SK-N-SH (cell line): ENCODE measurements at places on chromosomes 4 and X. TPM values are rescaled to one million over a fixed set of nuclear protein-coding genes. Genes with fewer than 3 reads are reported as not detected.

- DNase-seq = no peak
- no peak overlapping the region for H3K27ac ChIP-seq
- H3K4me3 ChIP-seq = no peak overlapping the region
- no peaks in the 10 kb centered on the region for H3K27me3 ChIP-seq
- no peaks in the 10 kb centered on the region for H3K4me1 ChIP-seq
Observed at GRCh38 chrX:33171041-33171440, 40.3 kb downstream of the DMD start.

- no peak overlapping the region for H3K27ac ChIP-seq
- H3K4me3 ChIP-seq = no peak overlapping the region
- no peaks in the 10 kb centered on the region for H3K4me1 ChIP-seq
Observed at GRCh38 chr4:146978641-146979040, 33.0 kb upstream of the TTC29 start.

DNA sequence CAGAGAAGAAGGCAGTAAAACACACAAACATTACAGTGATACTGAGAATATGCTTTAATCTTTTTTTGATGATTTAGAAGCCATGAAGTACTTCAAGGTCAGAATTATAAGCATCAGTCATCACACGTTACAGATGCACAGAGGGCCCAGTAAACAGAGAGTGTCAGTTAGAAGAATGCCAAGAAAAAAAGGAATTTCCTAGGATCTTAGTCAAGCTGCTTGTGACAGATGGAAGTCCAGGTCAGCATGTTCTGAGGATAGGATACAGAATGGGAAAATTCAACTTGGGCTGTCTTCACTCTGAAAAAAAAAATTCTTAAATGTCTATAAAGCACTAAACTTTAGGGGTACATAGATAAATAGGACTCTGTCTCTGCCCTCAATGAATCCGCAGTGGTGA lies 38.9 kb downstream of the GATB start:
- H3K27me3 ChIP-seq = no peaks in the 10 kb centered on the region
- H3K4me1 ChIP-seq = no peaks in the 10 kb centered on the region
- DNase-seq = no peak
- no peaks in the 10 kb centered on the region; the same call in 1 of the 2 replicates for H3K36me3 ChIP-seq
- no peak overlapping the region for H3K4me3 ChIP-seq

GRCh38 chr4:104490096-104490769 lies 4.5 kb downstream of the CXXC4 start:
- peak overlapping the region; percentile 58 for H3K4me3 ChIP-seq
- H3K27ac ChIP-seq = peak overlapping the region; percentile 62
- H3K4me1 ChIP-seq = peaks cover 14% of the 10 kb centered on the region

- no peak for DNase-seq
- no peak overlapping the region for H3K27ac ChIP-seq
- no peaks in the 10 kb centered on the region for H3K4me1 ChIP-seq
- H3K27me3 ChIP-seq = no peaks in the 10 kb centered on the region
- no peaks in the 10 kb centered on the region for H3K36me3 ChIP-seq
Observed at GRCh38 chr4:106681381-106681921, 312.9 kb upstream of the GIMD1 start.

PWWP3B gene
- polyA plus RNA-seq = not detected in 2 replicates

CCSER1 gene
- polyA plus RNA-seq = 0.02 and 0.05 TPM in 2 replicates

TRAPPC11 gene
- polyA plus RNA-seq = 18.8 and 35.0 TPM in 2 replicates

GRCh38 chr4:47073647-47074046 lies 42.3 kb downstream of the GABRB1 start:
- H3K36me3 ChIP-seq = no peaks in the 10 kb centered on the region
- no peak overlapping the region for H3K27ac ChIP-seq
- no peak overlapping the region for H3K4me3 ChIP-seq
- DNase-seq = no peak

- H3K4me3 ChIP-seq = no peak overlapping the region
- H3K27me3 ChIP-seq = no peaks in the 10 kb centered on the region
- no peak overlapping the region for H3K27ac ChIP-seq
- DNase-seq = no peak
Observed at GRCh38 chr4:86718152-86718551, 124.0 kb downstream of the PTPN13 start.

ZCCHC18 gene
- 5.9 and 7.5 TPM in 2 replicates for polyA plus RNA-seq

DNA sequence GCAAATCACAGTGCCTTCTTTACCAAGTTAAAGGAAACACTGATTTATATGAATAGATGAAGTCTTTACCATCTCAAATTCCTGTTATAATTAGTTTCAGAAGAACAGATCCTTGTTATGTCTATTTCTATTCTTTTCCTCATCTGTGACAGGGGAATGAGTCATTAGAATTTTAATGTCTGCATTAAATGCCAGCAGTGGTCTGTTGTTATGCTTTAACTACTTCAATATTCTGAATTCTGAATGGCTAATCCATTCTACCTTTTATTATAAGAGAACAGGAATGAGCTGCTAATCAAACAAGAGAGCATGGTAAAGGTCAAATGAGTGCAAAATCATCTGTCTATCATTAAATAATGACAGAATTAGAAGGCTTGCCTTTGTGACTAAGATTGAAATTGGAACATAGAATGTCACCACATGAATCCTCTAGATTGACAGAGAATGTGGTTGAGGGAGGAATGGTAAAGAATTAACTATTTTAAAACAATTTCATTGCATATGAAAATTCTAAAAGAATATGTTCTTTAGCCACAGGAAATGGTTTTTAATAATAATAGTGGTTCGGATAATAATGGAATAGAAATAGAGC lies 935.5 kb downstream of the ADGRL3 start:
- DNase-seq = no peak
- no peaks in the 10 kb centered on the region for H3K27me3 ChIP-seq

ZIC3 gene
- polyA plus RNA-seq = not detected in 2 replicates

DNA sequence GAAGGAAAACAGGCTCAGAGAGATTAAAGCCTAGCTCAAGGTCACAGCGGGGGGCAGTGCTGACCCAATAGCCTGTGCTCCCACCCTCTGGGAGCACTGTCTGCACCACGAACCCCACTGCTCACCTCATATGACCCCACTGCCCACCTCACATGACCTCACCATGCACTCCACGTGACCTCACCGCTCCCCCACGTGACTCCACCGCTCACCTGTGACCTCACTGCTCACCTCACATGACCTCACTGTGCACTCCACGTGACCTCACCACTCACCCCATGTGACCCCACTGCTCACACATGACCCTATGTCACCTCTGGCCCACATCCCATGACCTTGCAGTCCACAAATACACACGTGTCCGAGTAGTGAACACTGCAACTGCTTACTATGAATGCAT lies 55.4 kb downstream of the ACOX3 start:
- peaks cover 10% of the 10 kb centered on the region; the same call in 1 of the 2 replicates for H3K4me1 ChIP-seq
- no peak overlapping the region for H3K4me3 ChIP-seq
- H3K36me3 ChIP-seq = peaks cover 31% of the 10 kb centered on the region; the same call in 1 of the 2 replicates
- H3K27me3 ChIP-seq = no peaks in the 10 kb centered on the region
- no peak overlapping the region for H3K27ac ChIP-seq

RPGR gene
- 1.2 and 3.0 TPM in 2 replicates for polyA plus RNA-seq

DNA sequence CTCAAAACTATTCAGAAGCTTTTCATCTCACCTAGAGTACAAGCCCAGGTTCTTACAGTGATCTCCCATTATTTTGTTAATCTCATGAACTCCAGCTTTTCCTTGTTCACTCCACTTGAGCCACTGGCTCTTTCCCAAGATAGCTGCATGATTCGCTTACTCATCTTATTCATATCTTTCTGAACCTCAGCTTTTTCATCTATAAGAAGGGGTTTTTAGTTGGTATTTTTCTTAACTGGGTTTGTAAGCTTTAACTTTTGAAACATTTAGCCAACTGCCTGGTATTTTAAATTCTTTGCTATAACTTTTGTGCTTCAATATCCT lies 24.0 kb downstream of the GIMD1 start:
- no peak for DNase-seq
- no peaks in the 10 kb centered on the region for H3K27me3 ChIP-seq
- no peak overlapping the region for H3K4me3 ChIP-seq
- no peaks in the 10 kb centered on the region; the same call in 1 of the 2 replicates for H3K4me1 ChIP-seq
- peak overlapping the region; percentile 31; the same call in 1 of the 2 replicates for H3K27ac ChIP-seq
- H3K36me3 ChIP-seq = peaks cover 53% of the 10 kb centered on the region

DNA sequence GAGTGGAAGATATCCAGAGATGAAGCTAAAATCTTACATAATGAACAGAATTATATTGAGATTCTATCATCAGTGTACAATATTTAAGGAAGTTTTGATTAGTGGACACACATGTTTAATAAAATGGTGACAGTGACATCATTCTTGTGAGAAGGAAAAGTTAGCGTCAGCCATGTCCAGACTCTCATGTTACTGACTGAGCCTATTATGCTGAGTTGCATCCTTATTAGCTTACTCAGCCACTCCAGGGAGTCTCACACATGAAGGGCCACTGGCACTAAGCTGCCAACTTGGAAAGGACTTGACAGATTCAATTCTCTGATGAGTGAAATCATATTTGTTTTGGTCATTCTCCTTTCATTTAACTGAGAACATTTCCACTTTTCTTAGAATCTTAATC lies 170.6 kb downstream of the BANK1 start:
- H3K36me3 ChIP-seq = no peaks in the 10 kb centered on the region
- H3K4me1 ChIP-seq = no peaks in the 10 kb centered on the region
- no peaks in the 10 kb centered on the region for H3K27me3 ChIP-seq
- H3K27ac ChIP-seq = no peak overlapping the region
- no peak for DNase-seq
- no peak overlapping the region for H3K4me3 ChIP-seq

OPHN1 gene
- polyA plus RNA-seq = 1.3 and 1.7 TPM in 2 replicates

GRCh38 chrX:38675856-38676255 lies 114.5 kb downstream of the TSPAN7 start:
- no peak for DNase-seq
- H3K4me1 ChIP-seq = no peaks in the 10 kb centered on the region
- no peaks in the 10 kb centered on the region; the same call in none of the 2 replicates for H3K27me3 ChIP-seq

RWDD4 gene
- 7.3 and 7.7 TPM in 2 replicates for polyA plus RNA-seq

DNA sequence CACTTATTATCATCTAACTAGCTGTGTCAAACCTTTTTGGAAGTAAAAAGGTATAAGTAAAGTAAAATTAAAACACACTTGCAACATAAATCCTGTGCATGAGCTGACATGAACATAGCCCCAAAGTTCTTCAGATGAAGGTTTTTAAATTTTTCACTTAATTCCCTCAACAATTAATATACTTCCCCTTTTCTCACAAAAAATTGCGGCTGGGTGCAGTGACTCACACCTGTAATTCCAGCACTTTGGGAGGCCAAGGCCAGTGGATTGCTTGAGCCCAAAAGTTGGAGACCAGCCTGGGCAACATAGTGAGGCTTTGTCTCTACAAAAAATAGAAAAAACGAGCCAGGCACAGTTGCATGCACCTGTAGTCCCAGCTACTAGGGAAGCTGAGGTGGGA lies 16.8 kb downstream of the RASGEF1B start:
- H3K36me3 ChIP-seq = no peaks in the 10 kb centered on the region
- H3K27me3 ChIP-seq = no peaks in the 10 kb centered on the region; the same call in 1 of the 2 replicates
- no peak overlapping the region for H3K27ac ChIP-seq
- no peak for DNase-seq

GRCh38 chr4:72442147-72442546 lies 126.9 kb downstream of the ADAMTS3 start:
- no peaks in the 10 kb centered on the region; the same call in 1 of the 2 replicates for H3K4me1 ChIP-seq
- H3K36me3 ChIP-seq = no peaks in the 10 kb centered on the region
- H3K27ac ChIP-seq = no peak overlapping the region
- no peak for DNase-seq
- H3K4me3 ChIP-seq = no peak overlapping the region

GRCh38 chr4:110959041-110959643 lies 336.3 kb upstream of the PITX2 start:
- H3K27me3 ChIP-seq = peaks cover 12% of the 10 kb centered on the region; the same call in 1 of the 2 replicates
- no peak for DNase-seq
- no peaks in the 10 kb centered on the region; the same call in 1 of the 2 replicates for H3K4me1 ChIP-seq

FRMPD3 gene
- 0.03 and 0.06 TPM in 2 replicates for polyA plus RNA-seq

DNA sequence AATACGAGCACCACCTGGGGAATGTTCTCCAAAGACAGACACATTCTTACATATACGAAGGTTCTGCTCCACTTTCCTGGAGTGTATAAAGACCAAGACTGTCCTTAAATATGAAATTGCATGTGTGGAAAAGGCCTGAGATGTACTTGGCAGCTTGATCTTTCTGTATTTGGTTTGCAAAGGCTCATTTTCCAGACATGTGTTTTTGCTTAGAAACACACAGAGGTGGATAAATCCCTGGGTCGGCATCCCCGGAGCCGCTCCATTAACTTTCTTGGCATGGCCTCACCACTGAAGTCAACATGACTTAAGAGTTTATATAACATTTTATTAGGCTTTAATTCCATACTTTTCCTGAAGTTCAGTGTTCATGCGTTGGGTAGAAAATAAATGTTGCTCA lies 239.4 kb downstream of the LDB2 start:
- peak overlapping the region; percentile 28; the same call in 1 of the 2 replicates for H3K27ac ChIP-seq
- DNase-seq = peak; percentile 13
- H3K36me3 ChIP-seq = no peaks in the 10 kb centered on the region
- H3K27me3 ChIP-seq = no peaks in the 10 kb centered on the region
- H3K4me1 ChIP-seq = peaks cover 9% of the 10 kb centered on the region
- no peak overlapping the region for H3K4me3 ChIP-seq

- no peak overlapping the region for H3K27ac ChIP-seq
- no peak for DNase-seq
- no peaks in the 10 kb centered on the region for H3K4me1 ChIP-seq
- no peak overlapping the region for H3K4me3 ChIP-seq
- no peaks in the 10 kb centered on the region for H3K36me3 ChIP-seq
- no peaks in the 10 kb centered on the region for H3K27me3 ChIP-seq
Observed at GRCh38 chrX:9148615-9149399, 114.9 kb upstream of the FAM9B start.

DNA sequence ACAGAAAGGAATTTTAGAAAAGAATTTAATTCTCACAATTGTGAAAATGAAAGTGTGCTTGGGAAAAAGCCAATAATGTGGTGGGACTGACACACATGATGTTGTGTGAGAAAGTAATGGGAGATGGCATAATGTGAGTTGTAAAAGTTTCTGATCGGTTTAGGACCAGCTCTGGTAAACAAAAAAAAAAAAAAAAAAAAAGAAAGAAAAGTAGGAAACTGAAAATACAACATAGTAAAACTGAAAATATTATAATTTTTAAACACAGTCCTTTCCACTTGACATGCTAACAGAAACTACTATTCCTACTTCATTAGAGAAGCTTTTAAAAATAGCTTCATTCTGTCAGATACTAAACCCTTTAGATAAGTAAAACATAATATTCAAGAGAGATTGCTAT lies 28.2 kb downstream of the RAP1GDS1 start:
- DNase-seq = no peak
- peaks cover 7% of the 10 kb centered on the region for H3K36me3 ChIP-seq
- H3K27me3 ChIP-seq = no peaks in the 10 kb centered on the region
- H3K27ac ChIP-seq = no peak overlapping the region
- no peak overlapping the region for H3K4me3 ChIP-seq
- H3K4me1 ChIP-seq = peaks cover 8% of the 10 kb centered on the region; the same call in 1 of the 2 replicates

GRCh38 chrX:153984351-153985178 lies 12.0 kb downstream of the TMEM187 start:
- peaks cover 3% of the 10 kb centered on the region; the same call in 1 of the 2 replicates for H3K4me1 ChIP-seq
- H3K36me3 ChIP-seq = no peaks in the 10 kb centered on the region
